ENCODE measurements at places on chromosomes 2 and 18.
A peak's percentile ranks its signal among the peaks of the same experiment; 100 is the strongest.

GRCh38 chr2:30046979-30047378 is 99.8 kb upstream of the YPEL5 start:
- H3K4me3 ChIP-seq, result no peak overlapping the region
- H3K36me3 ChIP-seq, result no peaks in the 10 kb centered on the region
- DNase-seq, result no peak
- no peaks in the 10 kb centered on the region for H3K4me1 ChIP-seq

DNA sequence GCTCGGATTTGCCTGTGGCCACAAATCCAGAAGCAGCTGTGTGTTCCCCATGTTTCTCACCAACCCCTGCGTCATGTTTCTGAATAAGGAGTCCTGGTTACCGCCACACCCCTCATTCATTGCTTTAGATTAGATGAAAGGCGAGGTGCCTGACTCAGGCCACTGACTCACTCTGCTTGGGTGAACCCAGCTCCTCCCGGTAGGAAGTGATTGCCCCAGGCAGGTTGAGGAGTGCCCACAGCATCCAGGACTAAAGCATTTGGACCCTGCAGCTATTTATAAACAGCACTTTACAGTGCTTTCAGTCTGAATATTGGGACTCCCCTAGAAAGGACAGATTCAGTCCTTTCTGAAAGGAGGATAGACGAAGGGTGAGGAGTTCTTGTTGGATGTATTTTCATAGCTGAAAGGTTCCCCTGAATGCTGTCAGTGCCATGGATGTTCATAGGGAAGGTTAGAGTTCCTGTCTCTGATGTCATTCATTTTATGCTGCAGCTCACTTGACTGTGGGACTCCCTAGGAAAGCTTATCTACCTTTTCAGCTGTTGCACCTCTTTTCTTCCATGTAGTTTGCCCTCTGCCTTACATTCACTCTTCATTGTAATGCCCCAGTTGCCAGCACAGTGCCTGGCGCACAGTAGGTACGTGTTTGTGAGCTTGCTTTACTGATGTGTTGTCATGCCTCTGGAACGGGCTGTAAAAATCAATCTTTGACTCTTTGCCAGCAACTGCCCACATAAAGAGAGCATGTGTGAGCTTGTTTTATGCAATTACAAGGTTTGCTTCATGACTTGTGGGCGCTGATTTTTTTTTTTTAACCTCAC is 14.9 kb downstream of the ITGA6 start:
- peaks cover 7% of the 10 kb centered on the region for H3K4me1 ChIP-seq
- H3K27ac ChIP-seq, result no peak overlapping the region
- H3K27me3 ChIP-seq, result peaks cover 21% of the 10 kb centered on the region
- H3K4me3 ChIP-seq, result no peak overlapping the region

GRCh38 chr18:419541-420175 is 80.8 kb downstream of the COLEC12 start:
- no peaks in the 10 kb centered on the region for H3K4me1 ChIP-seq
- H3K4me3 ChIP-seq, result no peak overlapping the region
- no peaks in the 10 kb centered on the region for H3K36me3 ChIP-seq
- H3K27ac ChIP-seq, result no peak overlapping the region
- DNase-seq, result no peak

GRCh38 chr2:138307099-138307498 is 194.5 kb upstream of the SPOPL start:
- H3K4me3 ChIP-seq, result no peak overlapping the region
- no peak for DNase-seq

DNA sequence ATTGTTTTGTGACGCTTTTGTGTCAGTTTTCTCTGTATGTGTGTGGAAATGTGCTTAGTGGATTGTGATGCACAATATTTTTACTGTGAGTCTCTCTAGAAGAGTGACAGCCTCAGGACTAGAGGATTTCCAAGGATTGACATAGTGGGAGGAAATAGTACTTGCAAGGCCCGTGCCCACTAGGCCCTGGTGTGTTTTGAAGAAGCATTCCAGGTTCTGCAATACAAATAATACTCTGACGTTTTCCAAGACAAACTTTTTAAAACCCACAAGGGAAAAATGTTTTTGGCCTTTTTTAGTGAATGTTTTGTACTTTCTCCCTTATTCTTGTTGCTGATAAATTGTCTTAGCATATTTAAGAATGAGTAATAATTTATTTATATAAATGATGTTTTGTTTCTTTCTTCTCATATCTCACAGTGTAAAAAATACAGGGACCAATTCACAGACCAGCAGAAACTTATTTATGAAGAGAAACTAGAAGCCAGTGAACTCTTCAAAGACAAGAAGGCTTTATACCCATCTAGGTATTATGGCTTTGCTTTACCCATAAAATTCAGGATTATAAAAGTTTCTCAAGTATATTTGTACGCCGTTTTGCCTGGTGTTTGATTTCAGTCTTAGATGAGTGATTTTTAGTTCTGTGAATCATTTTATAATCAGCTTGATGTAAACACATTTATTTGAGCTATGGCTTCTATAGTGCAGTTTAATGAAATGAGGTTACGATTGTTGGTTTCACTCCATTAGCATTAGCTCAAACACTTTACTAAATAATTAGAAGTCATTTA is 165.6 kb downstream of the MYO1B start:
- H3K27me3 ChIP-seq, result no peaks in the 10 kb centered on the region
- no peak overlapping the region for H3K4me3 ChIP-seq
- no peaks in the 10 kb centered on the region for H3K4me1 ChIP-seq
- no peak for DNase-seq
- H3K27ac ChIP-seq, result no peak overlapping the region
- peaks cover 6% of the 10 kb centered on the region for H3K36me3 ChIP-seq

DNA sequence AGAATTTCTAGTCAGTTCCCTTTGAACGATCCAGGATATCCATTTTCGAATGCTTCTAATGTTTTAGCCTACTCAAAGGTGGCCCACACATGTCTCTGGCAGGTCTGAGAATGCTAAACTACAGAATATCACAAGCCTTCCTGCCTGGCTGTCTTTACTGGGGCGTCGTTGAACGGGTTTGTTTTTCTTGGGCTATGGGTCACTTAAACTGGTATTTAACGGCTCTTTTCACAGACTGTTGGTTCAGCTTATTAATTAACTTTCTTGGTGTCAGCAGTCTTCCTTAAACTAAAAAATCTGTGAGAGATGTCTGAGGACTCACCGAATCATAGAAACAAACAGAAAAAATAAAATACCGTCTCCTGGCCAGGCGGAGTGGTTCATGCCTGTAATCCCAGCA is 563.2 kb upstream of the NRP2 start:
- H3K4me1 ChIP-seq, result no peaks in the 10 kb centered on the region
- no peaks in the 10 kb centered on the region for H3K27me3 ChIP-seq
- H3K4me3 ChIP-seq, result no peak overlapping the region
- H3K36me3 ChIP-seq, result no peaks in the 10 kb centered on the region
- DNase-seq, result no peak

GRCh38 chr2:8515864-8516533 is 165.9 kb upstream of the ID2 start:
- H3K27ac ChIP-seq, result peak overlapping the region; percentile 78
- peaks cover 83% of the 10 kb centered on the region for H3K4me1 ChIP-seq
- H3K27me3 ChIP-seq, result peaks cover 38% of the 10 kb centered on the region

- no peak overlapping the region for H3K27ac ChIP-seq
- peaks cover 6% of the 10 kb centered on the region for H3K27me3 ChIP-seq
- H3K4me1 ChIP-seq, result no peaks in the 10 kb centered on the region
- DNase-seq, result no peak
- H3K36me3 ChIP-seq, result no peaks in the 10 kb centered on the region
Measured at GRCh38 chr2:210199186-210199765, 26.0 kb downstream of the ACADL start.

DNA sequence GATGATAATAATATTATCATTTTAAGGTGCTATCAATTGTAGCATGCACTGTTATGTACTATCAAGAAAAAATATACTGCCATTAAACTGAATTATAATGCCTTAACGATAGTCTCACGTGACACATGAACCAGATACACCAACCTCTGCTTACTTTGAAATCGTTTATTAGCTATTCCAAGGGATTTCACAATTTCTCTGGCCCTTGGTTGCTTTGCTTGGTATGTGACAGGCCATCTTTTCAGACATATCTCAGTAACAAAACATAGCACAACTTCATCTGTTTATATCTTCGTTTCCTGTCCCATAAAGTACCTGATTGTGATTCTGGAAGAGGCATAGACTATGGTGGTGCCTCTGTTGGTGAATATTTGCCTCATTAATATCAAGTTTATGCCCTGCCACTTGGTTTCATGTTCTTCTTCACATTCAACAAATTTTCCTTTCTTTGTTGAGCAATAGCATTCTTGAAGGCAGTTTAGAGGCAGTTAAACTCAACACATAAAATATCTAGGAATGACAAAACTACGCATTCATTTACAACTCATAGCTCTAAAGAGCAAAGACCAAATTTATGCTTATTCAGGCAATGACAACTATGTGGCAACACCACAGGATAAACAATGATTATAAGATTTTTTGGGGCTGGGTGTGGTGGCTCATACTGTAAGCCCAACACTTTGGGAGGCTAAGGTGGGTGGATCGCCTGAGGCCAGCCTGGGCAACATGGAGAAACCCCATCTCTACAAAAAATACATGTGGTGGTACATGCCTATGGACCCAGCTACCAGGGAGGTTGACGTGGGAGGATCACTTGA is 84.3 kb downstream of the MCFD2 start:
- H3K27ac ChIP-seq, result no peak overlapping the region
- DNase-seq, result no peak
- H3K27me3 ChIP-seq, result peaks cover 7% of the 10 kb centered on the region

- no peak overlapping the region for H3K27ac ChIP-seq
- no peaks in the 10 kb centered on the region for H3K27me3 ChIP-seq
- H3K36me3 ChIP-seq, result no peaks in the 10 kb centered on the region
- H3K4me3 ChIP-seq, result no peak overlapping the region
Measured at GRCh38 chr2:205617905-205618304, 64.4 kb upstream of the NRP2 start.

- H3K4me3 ChIP-seq, result no peak overlapping the region
- H3K36me3 ChIP-seq, result peaks cover 14% of the 10 kb centered on the region
- H3K27me3 ChIP-seq, result no peaks in the 10 kb centered on the region
- no peak overlapping the region for H3K27ac ChIP-seq
- DNase-seq, result no peak
Measured at GRCh38 chr2:32772638-32773447, 145.0 kb downstream of the TTC27 start.

GRCh38 chr2:84676295-84676694 is 160.0 kb downstream of the DNAH6 start:
- H3K4me3 ChIP-seq, result no peak overlapping the region
- H3K36me3 ChIP-seq, result no peaks in the 10 kb centered on the region
- H3K27ac ChIP-seq, result no peak overlapping the region
- H3K27me3 ChIP-seq, result peaks cover 14% of the 10 kb centered on the region
- DNase-seq, result no peak

- H3K36me3 ChIP-seq, result peaks cover 51% of the 10 kb centered on the region
- peak overlapping the region; percentile 65 for H3K27ac ChIP-seq
- H3K4me1 ChIP-seq, result peaks cover 70% of the 10 kb centered on the region
- H3K4me3 ChIP-seq, result peak overlapping the region; percentile 36
Measured at GRCh38 chr2:130377491-130377890, 21.6 kb downstream of the PTPN18 start.

DNA sequence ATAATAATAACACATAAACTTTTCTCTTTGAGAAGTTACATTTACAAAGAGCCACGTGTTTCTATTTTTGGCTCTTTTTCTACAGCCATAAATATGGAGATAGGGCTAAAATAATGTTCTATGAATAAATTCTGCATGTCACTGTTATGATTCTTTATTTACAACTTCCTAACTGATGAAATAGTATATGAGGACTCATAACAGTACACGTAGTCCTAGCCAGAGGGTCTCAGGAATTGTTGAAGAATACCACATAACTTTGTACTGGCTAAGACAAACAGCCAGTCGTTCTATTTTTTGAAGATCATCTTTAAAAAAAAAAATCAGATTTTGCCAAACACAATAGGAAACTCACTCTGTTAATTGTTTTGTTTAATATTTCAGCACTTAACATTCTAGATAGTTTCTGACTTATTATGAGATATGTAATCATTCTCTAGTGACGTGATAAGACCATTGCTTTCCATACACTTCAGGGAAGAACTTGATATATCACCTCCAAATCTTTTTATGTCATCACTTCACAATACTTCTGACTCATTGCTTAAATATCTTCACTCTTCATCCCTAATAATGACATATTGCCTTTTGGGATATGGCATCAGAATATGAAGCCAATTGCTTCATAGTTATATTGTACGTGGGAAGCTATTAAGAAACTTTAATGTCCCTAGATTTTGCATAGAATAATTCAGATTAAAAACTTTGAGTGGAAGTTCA is 256.1 kb downstream of the XIRP2 start:
- DNase-seq, result no peak
- no peaks in the 10 kb centered on the region for H3K4me1 ChIP-seq
- H3K27me3 ChIP-seq, result no peaks in the 10 kb centered on the region
- no peak overlapping the region for H3K4me3 ChIP-seq

DNA sequence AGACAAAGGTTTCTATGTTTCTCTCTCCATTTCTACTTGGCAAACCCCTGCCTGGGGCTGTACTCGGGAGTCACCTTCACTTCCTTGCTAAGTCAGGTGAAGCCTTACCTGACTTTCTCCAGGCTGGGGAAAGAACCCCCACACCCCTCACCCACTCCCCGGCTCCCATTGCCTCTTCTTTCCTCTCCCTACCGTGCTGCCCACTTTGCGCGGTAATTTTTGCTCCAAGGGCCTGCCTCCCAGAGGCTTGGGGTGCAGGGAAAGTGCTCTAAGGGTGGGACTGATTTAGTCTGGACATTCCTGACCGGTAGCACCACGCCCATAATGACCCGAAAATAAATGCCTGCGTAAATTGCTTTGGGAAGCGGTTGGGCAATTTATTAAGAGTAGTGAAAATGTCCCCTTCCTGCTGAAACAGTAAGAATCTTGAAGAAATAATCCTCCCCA is 49.1 kb upstream of the ATP6V1B1 start:
- DNase-seq, result no peak
- peak overlapping the region; percentile 85 for H3K4me3 ChIP-seq
- peaks cover 3% of the 10 kb centered on the region for H3K36me3 ChIP-seq
- H3K27ac ChIP-seq, result peak overlapping the region; percentile 38
- peaks cover 32% of the 10 kb centered on the region for H3K4me1 ChIP-seq
- H3K27me3 ChIP-seq, result peaks cover 83% of the 10 kb centered on the region

GRCh38 chr2:9950521-9951271 is 797 bp upstream of the GRHL1 start:
- H3K4me3 ChIP-seq, result peak overlapping the region; percentile 90
- H3K27ac ChIP-seq, result peak overlapping the region; percentile 83
- peaks cover 38% of the 10 kb centered on the region for H3K27me3 ChIP-seq
- peaks cover 17% of the 10 kb centered on the region for H3K4me1 ChIP-seq
- no peaks in the 10 kb centered on the region for H3K36me3 ChIP-seq
- DNase-seq, result peak; percentile 44

GRCh38 chr2:157424374-157424773 is 19.5 kb downstream of the CYTIP start:
- H3K27ac ChIP-seq, result no peak overlapping the region
- peaks cover 81% of the 10 kb centered on the region for H3K36me3 ChIP-seq
- peaks cover 63% of the 10 kb centered on the region for H3K4me1 ChIP-seq
- H3K4me3 ChIP-seq, result no peak overlapping the region

Data from stimulated activated naive B cell treated with anti-CD40 and anti-IgM and Interleukin-4, amounts not matched to agents 10 μg/mL and 1 μg/mL and 100 μg/mL, for 72 hours (primary cell).